ENCODE measurements at places on chromosomes 1 and 21.

DNA sequence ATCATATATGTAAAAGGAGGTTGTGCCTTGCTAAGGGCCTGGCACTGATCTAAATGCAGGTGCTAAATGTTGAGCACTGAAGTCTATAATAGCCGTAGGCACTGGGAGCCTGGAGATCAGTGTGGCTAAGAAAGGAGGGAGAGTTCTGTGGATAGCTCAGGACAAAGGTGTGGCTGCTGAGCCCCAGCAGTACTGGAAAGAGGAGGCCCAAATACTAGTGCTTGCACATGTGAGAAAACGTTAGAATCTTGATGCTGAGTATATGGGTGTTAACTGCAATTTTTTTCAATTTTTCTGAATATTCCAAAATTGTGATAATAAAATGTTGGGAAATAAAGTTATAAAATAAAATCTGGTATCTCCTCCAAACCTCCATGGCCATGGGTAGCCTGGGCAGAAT is 62.5 kb upstream of the PTGFRN start:
- no peak for DNase-seq

DNA sequence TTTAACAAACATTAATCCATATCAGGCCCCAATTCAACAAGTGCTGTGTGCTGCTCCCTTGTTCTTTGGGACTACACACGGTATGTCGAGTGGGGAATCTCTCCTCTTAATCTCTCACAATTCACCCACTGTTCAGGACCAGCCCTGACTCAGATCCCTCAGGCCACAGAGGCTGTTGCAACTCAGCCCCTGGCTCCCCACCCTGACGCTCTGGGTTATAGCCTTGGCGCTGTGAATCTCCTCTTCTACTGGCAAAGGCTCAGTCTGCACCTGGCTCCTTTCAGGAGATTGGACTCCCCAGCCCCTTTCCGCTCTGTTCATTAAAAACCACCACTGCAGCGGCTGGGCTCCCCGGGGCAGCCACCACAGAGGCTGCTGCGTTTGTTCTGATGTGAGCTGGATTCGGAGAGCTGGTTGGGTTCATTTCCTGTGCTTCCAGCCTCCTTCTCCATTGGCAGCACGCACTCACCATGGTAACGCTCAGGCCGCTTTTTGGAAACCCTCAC is 13.0 kb downstream of the CAPN8 start:
- DNase-seq = no peak

GRCh38 chr1:234235434-234235881 is 137.8 kb upstream of the COA6 start:
- no peak for DNase-seq

GRCh38 chr1:8945568-8945967 is at the start of gene CA6:
Gene CA6 (plus strand): TSS chr1:8945868. CDS start chr1:8945887, 19 bp downstream.
- no peak for DNase-seq

- DNase-seq = no peak
Measured at GRCh38 chr1:39949891-39950290, 5.1 kb upstream of the MFSD2A start.

DNA sequence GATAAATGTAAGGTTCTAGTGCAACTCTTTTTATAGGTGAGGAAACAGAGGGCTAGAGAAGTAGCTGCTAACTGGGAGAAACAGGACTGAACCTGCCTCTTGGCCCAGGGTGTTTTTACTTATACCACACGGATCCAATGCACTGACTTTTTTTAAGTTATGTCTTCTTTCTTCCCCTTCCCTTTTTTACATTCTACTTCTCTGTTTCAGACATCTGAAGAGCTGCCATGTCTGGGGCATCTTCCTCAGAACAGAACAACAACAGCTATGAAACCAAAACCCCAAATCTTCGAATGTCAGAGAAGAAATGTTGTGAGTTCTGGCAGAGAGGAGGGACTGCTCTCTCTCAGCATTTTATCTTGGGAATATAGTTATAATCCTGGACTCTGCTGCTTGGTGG is 1.4 kb downstream of the PFKFB2 start:
- no peak for DNase-seq

- DNase-seq = no peak
Measured at GRCh38 chr1:50568782-50569181, 145.5 kb upstream of the DMRTA2 start.

DNA sequence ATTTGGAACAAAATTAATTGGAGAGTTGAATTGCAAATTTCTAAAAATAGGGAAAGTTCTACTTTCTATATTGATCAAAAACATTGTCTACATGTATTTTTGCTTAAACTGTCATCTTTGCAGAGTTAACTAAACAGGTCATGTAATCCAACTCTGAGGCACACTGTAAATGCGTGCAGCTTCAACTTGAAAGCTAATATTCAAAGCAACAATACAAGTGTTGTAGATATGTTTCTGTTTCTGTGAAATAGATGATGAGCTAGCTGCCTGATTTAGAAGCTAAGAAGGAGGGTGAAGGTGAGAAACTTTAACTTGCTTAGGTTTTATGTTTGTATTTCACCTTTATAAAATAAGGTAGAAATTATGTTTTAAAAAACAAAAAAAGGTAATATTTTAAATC is 77.2 kb downstream of the IVNS1ABP start:
- no peak for DNase-seq

GRCh38 chr21:42655796-42656770 is 2.7 kb downstream of the PDE9A start:
- DNase-seq = no peak

- DNase-seq = no peak
Measured at GRCh38 chr1:98467586-98467985, 193.9 kb upstream of the SNX7 start.

DNA sequence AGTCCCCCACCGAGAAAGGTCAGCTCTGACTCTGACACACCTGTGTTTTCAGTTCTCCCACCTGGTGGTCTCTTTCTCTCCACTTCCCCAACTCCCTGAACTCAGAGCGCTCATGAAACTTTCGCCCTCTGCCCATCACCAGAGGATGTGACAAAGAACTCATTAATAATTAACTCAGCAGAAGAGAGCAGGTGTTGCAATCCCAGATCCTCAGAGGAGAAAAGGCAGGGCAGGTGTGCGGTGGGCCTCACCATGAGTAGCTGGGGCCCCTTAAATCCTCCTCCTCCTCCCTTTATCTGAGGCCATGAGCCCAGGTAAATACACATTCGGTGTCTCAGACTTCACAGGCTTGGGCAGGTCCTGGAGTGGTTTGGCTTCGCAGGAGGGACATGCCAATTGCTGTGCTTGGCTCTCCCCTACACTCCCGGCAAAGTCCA is 1.7 kb upstream of the LAMB3 start:
- no peak for DNase-seq

- no peak for DNase-seq
Measured at GRCh38 chr1:222048094-222048595, 306.3 kb upstream of the DUSP10 start.

- peak; percentile 24 for DNase-seq
Measured at GRCh38 chr1:201191653-201192260, 1.1 kb downstream of the IGFN1 start.

DNA sequence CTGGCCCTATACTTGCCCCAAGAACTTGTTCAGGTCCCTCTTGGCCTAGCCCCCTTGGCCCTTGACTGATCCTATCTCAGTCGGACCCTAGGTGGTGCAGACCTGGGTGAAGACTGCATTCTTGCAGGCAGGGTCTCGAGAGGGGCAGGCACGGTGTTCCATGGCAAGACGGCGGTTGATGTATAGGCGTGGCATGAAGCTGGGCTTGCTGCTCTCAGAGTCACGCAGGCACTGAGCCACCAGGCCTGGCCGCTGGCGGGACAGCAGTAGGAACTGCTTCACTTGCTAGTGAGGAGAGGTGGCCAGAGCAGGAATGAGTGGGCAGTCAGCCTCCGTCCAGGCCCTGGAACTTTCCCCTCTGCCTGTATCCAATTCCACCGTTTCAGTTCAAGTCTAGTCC is 3.8 kb downstream of the HECTD3 start:
- DNase-seq = no peak

- DNase-seq = no peak
Measured at GRCh38 chr21:46157987-46158451, 2.6 kb upstream of the FTCD start.

DNA sequence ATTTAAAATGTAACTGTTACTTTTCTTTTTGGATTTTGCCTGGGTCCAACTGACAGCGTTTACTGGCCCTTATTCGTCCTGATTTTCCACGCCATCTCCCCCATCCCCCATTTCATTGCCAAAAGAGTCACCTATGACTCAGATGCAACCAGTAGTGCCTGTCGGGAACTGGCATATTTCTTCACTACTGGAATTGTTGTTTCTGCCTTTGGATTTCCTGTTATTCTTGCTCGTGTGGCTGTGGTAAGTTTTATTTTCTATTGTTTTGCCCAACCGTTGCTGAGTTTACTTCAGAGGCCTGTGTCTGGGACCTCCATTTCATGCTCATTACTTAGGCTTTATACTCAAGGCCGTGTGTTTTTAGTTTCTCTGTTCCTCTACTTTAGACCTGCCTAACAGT is 9.3 kb downstream of the LEPR start:
- no peak for DNase-seq

GRCh38 chr1:46616277-46617107 is at the start of gene MOB3C:
Gene MOB3C (minus strand): TSS chr1:46616811. CDS start chr1:46613321, 3,490 bp downstream.
- DNase-seq = peak; percentile 63

DNA sequence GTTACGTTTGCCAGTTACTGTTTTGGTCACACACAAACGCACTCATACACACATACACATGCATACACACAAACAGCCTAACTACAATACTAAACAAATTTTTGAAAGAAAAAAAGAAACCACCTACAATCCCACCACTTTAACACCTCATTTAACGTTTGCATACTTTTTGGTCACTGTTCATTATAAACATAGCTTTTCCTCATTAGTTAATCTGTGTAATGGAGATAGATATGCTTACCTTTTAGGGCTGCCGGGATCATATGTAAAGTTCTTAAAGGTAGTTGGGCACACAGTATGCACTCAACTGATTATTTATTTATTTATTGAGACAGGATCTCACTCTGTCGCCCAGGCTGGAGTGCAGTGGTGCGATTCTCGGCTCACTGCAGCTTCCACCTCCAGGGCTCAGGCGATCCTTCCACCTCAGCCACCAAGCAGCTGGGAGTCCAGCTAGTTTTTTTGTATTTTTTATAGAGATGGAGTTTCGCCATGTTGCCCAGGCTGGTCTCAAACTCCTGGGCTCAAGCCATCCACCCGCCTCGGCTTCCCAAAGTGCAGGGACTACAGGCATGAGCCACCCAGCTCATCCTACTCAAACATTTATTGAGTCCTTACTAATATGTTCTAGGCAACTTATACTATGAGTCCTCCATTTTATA is 677 bp upstream of the BCL10 start:
- DNase-seq = no peak

DNA sequence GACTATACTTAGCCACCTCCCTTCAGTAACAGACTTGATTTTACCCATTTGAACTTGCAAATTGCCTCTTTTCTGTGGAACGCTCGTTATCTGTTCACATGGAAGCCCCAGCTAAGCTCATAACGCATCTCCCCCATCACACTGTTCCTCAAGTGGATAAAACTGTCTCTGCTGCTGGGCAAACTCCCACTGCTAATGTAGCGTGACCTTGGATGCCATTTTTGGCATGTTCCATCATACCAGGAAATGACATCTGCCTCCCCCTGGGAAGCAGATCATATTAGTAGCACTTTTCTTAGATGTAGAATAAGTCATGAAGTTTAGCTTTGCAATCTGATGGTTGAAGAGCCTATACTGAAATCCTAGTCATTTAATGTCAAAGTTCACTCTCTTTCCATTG is 528.7 kb upstream of the PLXNA2 start:
- no peak for DNase-seq

- no peak for DNase-seq
Measured at GRCh38 chr21:43362915-43363314, 64.0 kb downstream of the SIK1 start.

DNA sequence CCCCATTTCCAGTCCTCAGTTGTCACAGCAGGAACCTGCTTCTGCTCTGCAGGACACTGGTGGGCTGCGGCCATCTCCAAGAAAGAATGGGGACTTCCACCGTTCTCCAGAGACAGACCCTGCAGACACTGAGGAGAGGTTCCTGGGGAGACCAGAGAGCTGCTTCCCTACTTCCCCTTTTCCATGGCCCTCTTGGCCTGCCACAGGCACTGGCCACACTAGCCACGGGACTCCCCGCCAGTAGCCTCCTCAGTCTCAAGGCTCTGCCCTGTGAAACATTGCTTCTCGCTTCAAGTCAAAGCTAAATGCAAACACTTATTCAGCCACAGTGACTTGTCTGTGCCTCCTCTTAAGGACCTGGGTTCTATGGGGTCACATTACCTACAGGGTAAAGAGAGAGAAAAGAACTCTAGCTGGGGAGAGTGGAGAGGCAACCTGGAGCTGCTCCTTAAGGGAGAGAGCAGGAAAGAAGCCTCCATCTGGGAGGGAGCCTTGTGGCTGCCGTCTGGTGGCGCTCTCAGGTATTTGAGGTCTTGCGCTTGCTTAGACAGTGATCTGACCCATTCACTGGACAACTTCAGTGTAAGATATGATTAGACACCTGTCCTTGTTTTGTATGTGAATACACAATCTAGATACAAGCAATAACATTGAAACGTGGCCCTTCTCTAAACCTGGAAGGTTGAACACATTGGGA is 5.4 kb upstream of the SLAMF8 start:
- DNase-seq = no peak

DNA sequence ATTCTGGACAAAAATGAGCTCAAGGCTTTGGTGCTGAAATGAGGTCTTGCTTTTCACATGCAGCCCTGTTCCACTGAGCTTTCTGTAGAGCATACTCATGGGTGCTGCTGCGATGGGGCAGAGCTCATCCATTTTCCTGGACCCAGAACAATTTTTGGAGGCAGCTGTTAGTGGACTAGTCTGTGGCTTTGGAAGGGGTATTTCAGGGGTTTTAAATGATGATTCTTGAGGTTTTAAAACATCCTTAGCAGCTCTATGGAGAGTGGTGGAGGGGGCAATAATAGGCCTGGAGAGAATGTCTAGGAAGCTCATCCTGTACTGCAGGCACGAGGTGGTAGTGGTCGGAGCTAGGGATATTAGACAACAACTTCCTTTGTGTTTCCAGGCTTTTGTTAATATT is 16.5 kb downstream of the NOS1AP start:
- no peak for DNase-seq

DNA sequence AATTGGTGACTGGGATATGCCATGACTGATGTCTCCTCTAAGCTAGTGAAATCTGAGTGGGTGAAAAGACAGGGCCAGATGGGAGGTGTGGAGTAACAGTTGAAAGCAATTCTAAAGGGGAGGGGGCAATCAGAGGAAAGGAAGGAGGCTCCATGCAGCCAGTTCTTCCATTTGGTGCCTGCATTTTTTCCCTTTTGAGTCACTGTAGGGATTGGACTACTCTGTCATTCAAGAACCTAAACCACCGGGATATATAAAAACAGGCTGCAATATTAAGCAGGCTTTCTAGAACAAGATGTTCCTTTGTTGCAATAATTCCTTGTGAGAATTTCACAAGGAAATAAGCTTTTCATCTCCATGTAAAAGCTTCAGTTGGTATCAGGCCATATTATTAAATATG is 18.3 kb downstream of the CLIC6 start:
- no peak for DNase-seq
